Stimulated activated CD8-positive, alpha-beta memory T cell treated with anti-CD3 and anti-CD28 coated beads, Interleukin-4, amount 100 ng/mL, for 1 hour (primary cell): ENCODE measurements at places on chromosomes 1 and 21.

DNA sequence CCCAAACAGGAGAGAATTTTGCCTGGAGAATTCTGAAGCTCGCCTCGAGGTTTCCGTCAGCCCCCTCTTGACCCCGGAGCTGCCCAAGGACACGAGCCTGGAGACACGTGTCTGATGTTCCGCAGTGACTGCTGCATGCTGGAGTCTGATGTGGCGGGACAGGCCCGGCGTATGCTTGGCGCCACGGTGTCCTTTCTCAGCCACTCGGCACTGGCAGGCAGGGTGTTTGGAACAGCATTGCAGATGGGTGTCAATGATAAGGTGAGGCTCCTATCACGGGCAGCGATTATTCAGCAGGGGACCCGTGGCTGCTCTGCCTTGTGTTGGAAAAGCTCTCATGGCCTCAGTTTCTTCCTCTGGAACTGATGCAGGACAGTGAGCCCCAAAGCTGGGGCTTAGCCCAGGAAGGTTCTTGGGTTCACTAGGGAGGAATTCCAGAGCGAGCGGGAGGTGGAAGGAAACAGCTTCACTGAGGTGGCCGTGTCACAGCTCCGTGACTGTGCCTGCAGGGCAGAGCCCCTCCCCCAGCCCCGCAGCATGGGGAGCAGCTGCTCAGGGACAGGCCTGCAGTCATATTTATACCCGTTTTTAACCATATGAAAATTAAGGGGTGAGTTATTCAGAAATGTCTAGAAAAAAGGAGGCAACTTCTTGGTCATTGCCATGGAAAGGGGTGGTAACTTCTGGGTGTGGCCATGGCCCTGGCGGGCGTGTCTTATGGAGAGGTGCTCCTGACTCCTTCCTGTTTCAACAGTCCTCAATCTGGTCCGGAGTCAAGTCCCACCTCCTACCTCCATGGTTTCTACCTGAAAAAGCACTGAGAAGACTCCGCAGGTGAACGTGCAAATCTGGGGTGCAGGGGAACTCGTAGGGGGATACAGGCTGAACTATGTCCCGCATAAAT lies 123.4 kb downstream of the SIK1 start:
- no peak for DNase-seq

DNA sequence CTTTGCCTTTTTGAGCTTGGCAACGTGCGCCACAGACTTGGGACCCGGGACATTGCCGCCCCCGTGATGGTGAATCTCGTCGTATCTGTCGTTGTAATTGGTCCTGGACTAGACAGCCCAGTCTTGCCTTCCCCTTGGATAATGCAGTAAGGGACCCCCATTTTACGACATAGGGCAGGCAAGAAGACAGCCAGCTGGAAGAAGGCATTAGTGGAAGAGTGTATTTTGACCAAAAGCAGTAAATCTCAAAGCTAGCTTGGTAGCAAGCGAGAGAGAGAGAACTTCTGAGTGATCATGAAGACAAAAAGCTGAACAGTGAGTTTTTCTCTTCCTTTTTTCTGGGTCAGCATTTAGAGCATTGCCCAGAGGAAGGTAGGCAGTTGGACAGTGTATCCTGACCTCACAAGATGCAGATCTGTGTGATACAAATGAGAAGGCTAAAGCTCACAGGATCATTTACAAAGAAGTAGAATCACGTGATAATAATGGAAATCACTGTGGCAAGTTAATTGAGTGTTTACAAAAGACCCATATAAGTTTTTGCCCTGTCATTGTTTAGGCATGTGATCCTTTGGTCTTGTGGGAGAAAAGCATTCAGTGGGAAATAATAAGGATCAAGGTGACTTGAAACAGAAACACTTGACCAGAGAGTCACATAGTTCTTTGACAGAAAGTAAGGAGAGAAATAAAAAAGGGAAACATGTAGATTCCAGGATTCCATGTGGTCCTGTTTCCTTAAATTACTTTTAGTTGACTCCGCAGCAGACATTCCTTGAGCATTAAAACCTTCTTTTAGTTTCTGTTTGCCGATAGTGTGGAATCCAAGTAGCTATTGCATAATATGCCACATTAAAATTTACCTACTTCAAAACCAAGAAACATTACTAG lies 66.3 kb downstream of the CNST start:
- no peak for DNase-seq

- no peak for DNase-seq
Observed at GRCh38 chr1:8063298-8064036, 37.4 kb upstream of the ERRFI1 start.

DNA sequence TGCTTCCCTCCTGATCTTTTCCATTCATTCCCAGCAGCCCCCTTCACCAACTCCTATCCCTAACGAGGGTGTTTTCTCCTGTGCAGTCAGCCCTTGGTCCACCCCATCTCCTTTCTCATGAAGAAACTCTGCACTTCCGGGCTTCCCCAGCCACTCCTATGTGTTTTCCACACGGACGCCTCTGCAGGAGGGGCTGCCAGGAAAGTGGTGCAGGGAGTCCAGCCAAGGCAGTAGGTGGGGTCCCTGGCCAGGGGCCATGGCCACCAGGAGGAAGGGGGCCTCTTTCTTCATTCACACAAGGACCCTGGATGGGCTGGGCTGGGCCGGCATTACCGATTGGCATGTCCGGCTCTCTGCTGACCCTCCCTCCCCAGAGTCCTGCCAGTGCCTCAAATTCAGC lies 72.8 kb upstream of the EFHD2 start:
- DNase-seq: no peak

DNA sequence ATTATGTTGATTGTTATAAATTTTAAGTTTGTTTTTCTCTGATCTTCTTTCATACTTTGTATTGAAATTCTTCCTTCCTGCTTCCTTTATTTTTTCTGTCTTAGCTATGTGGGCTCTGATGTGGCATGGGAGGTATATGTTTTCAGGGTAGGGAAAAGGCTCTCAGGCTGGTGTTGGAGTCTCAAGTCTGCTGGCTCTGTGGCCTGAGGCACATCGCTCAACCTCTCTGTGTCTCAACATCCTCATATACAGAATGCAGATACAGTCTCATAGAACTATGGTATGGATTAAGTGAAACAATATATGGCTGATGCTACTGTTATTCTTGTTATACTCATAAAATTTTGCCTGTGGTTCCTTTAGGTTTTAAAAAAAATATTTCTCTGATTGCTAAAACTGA lies 105.9 kb downstream of the KCNN3 start:
- DNase-seq: no peak

DNA sequence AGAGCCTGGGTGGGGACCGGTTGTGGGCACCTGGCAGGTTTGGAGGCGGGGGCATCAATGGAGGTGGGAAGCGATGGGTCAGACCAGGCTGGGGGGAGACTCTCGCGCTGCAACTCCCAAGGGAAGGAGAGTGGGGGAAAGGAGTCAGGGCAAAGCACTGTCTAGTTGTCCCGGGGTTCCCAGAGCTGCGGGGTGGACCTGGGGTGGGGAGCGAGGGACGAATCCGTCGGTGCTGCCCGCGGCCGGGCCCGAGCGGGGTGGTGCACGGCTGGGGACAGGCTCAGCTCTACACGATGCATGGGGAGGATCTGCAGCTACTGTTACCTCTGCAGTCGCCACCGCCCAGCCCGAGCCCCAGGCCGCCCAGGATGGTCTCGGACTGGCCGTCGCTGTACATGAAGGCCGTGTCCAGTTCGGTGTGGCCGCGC lies 427 bp downstream of the AKR7A2 start:
- no peak for DNase-seq

GRCh38 chr1:31843506-31843905 lies 27.7 kb upstream of the SPOCD1 start:
- DNase-seq: no peak

- no peak for DNase-seq
Observed at GRCh38 chr21:44985441-44986401, 45.9 kb downstream of the SLX9 start.

- no peak for DNase-seq
Observed at GRCh38 chr1:152047413-152047729, 10.6 kb upstream of the S100A11 start.

DNA sequence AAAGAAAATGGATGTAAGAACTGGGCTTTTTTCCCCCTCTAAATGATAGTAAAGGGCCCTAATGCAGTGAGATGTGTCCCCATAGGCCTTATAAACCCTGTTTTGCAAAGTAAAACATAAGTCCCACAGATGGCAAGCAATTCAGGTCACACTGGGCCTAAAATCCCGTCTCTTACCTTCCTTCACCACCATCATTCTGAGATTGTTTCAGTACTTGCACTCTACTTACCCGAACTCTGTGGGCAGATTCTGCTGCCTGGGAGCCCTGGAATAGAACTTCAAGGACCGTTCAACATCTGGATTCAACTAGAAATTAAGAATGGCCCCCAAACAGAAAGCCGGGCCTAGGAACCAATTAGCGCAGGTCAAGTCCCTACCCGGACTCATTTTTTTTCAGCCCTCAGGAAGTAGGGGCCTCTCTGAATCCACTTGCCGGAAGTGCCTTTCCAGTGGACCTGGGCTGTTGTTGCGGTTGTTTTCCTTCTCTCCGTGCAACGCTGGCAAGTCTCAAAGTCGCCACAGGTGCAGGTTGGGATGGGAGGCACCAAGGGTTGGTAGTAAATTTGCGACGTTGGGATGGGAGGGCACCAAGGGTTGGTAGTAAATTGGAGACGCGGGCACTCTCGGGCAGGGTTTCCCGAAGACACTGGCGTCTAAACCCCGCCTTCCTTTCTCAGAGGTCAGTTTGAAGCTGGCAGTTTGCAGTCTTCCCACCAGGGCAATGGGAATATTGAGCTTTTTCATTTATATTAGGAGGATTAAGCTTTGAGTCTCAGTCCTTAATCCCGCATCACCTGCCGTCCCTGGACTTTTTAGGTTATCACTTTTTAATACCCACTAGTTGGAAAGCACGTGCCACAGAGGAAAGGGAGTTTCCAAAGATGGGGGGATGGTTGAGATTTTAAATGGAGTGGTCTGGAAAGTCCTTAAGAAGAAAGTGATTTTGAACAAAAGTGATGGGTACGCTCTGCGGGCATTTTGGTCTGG lies at the start of gene TMEM69:
Gene TMEM69 (plus strand): TSS at position 428 of the 987 bp plus-strand sequence. CDS start 2,888 bp downstream, outside the sequence.
- DNase-seq: peak; percentile 56

DNA sequence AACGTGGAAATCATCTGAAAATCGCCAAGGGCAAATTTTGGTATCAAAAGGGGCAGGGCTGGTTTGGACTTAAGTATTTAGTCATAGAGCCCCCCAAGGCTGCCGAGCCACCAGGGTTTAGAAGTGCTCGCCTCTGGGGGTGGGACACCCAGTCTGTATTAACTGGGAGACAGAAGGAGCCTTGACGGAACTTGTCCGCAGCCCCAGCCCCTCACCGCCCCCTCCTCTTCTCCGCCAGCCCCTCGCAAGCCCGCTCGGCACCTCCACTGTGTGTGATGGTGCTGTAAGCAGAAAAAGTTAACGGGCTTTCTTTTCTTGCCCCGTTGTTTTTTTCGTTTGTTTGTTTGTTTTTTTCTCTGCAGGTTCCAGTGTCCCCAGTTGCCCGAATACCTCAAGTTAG lies 37.5 kb upstream of the KDM4A start:
- no peak for DNase-seq

- DNase-seq: no peak
Observed at GRCh38 chr1:107724648-107725047, 240.3 kb downstream of the VAV3 start.

DNA sequence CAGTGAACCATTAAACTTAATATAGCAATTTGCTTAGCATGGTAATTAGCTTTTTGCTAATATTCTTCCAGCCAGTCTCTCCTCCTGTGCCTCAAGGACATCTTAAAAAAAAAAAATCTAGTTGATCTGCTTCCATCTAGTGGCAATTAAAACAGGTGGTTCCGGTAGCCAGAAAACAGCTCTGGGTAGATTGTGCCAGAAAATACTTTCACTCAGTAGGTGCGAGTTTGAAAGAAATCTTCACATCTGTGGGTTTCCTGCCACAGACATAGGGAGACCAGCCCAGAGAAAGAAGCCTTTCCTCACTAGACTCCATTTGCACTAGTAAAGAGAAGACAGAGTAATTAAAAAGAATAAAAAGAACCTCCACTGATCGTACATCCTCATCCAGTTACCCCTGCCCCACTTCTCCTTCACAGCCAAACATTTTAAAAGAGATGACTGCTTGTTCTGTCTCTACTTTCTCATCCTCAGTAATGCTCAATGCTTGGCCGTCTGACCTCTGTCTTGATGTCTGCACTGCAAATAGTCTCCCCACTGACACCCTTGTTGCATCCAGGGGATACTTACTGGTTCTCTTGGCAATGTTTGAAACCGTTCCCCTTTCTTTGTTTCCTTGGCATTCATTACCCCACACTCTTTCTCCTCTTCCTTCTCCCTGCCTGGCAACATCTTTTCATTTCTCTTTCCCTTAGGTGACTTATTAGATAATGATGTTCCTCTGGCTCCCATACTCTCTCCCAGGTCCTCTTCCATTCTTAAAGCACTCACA lies 16.9 kb downstream of the SELL start:
- no peak for DNase-seq

DNA sequence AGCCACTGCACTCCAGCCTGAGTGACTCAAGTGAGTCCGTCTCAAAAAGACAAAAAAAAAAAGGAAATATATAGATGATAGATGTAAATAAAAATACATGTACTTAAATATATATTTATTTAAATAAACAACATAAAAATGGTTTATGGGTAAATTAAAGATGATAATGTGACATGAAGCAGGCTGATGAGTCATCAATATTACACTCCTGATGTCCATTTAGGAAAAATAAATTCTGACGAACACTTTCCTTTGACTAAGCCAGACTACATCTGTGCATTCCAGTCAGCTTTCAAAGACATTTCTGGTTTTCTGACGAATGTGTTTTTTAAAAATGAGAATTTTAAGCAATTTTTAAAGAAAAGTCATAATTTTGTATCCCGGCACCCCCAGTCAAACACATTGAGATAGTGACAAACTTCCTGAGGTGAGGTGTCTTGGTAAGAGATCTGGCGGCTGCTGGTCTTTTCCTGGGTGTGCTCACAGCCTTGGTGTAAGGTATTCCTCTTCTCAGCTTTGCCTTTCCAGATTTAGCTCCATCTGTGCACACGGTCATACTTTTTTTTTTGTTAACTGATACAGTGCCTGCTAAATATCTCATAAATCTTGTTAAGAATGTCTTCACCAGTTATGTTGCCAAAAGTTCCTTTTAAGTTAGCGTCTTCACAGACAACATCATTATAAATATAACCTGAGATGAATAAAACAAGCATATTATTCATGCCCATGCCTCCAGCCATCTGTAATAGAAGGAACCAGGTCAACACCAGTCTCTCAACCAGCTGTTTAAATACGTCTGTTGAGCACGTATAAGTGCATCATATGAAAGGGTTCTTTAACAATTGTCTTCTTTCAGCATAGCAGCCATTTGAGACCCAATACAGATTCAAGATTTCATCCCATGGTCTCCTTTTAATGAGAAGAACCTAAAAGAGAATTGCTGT lies 214.5 kb upstream of the PLD5 start:
- no peak for DNase-seq

- DNase-seq: no peak
Observed at GRCh38 chr1:202088206-202088605, 34.5 kb upstream of the GPR37L1 start.

- no peak for DNase-seq
Observed at GRCh38 chr1:215260711-215261110, 178.2 kb downstream of the KCNK2 start.
